ENCODE measurements at places on chromosomes 5 and 9.

DNA sequence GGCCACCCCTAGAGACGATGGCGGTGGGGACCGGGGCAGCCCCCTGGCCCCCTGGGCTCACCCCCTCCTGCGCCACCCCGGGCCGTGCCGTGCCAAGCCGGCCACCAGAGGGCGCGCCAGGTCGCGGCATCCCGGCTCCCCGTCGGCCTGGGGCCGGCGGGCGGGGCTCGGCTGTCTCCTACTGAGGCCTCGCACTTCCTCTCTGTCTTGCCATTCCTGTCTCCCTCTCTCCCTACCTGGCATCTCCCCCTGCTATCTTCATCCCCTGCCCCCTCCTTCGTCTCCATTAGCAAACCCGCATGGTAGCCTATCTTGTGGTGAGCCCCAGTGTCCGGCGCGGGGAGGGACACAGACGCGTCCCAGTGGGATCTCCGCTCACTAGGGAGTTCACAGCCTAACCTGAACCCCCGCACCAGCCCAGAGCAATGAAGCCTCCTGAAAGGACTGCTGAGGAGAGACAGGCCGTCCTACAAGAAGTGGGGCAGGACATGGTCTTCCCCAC lies 29.8 kb upstream of the FABP6 start:
- peak; percentile 60 for DNase-seq

- no peak for DNase-seq
Measured at GRCh38 chr9:18542837-18543405, 69.0 kb downstream of the ADAMTSL1 start.

DNA sequence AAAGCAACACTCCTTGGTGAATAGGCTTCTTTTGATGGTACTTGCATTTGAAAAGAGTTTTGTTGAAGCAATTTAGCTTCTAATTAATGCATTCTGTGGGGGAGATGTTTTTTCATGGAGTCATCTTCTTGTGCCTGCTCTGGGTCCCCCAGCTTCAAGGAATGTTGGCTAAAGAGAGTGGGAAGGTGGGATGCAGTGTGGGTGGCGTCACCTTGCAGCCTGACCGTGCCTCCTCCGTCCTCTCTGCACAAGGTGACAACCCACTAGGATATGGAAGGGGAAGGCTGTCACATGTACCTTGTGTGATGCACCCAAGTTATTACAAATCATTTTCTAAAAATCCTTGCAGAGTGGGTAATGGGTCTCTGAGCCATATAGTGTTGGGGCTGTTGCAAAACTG lies 70.7 kb downstream of the DAPK1 start:
- DNase-seq: no peak

DNA sequence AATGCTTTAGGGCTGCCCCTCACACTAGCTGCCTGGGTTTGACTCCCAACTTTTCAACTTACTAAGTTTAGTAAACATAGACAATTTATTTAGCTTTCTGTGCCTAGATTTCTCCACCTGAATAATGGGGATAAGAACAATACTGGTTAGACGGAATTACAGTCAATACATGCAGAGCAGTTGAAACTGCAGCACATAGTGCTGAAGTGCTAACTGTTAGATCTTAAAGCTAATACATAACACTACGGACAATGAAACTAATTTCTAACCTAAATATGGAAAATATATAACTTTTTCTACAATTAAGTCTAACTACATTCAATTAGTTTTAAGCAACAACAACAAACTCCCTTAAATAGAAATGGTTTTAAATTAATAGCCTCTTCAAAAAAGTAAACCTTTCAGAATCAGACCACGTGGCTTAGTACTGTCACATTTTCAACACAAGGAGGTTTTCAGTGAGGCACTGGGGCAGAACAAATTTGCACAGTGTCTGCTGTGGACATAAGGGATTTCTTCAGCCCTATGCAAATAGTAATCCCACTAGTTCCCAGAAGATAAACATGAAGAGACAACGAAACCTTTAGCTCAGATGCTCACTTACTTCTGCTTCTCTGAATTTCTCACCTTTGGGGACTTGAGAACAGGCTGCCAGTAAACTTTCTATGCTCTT lies 293.4 kb downstream of the EDIL3 start:
- no peak for DNase-seq

DNA sequence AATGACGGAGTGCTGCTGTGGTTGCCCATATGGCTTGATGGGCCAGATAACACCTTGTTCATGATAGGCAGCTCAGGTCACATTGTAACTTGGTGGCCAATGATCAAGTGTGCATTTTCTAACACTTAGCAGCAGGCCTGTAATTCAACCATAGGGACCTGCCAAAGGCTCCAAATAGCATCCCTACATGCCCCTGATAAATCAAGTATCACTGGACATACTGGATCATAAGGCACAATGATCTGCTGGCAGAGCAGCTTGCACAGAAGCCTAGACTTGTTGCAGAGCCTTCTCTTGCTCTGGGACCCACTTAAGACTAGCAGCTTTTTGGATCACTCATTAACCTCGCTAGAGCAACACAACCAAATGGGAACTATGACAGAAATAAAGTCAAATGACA lies 46.0 kb upstream of the ISOC1 start:
- no peak for DNase-seq

DNA sequence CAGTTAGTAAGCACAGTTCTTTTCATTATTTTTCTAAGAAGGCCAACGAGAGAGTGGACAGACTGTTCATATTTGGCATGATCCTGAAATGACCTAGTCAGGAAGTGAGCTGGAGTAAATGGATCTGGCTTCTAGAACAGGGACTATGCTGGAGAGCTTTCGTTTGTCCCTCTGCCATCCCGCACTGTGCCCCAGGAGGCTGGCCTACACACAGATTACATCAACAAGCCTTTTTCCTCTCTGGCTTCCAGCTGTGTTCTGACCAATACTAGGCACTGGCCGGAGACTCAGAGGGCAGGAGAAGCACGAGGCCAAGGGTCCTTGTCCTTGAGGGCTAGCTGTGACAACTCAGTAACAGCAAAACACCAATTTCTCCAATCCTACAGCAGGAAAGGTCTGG lies 127.8 kb downstream of the MED27 start:
- no peak for DNase-seq

- no peak for DNase-seq
Measured at GRCh38 chr5:173902334-173902733, 14.2 kb downstream of the CPEB4 start.

DNA sequence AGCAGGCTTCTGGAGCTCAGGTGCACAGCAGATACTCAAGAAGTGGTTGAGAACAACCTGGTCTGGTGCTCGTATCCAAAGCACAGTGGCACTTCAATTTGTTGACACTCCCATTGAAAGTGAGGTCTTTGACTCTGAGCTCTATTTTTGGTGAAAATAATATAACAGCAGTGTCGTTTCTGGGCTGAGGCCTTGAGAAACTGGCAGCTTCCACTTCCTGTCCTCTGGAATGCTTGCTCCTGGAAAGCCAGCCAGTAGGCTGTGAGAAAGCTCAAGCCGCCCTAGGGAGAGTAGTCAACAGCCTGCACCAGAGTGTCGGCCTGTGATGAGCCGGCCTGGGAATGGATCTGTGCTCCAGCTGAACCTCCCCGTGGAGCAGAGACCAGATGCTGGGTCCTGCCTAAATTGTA lies 6.8 kb upstream of the SUSD3 start:
- DNase-seq: no peak

- peak; percentile 88 for DNase-seq
Measured at GRCh38 chr9:113948891-113949570, 72.9 kb downstream of the ZNF618 start.

- peak; percentile 42 for DNase-seq
Measured at GRCh38 chr5:126659805-126660482, 59.2 kb downstream of the PHAX start.

DNA sequence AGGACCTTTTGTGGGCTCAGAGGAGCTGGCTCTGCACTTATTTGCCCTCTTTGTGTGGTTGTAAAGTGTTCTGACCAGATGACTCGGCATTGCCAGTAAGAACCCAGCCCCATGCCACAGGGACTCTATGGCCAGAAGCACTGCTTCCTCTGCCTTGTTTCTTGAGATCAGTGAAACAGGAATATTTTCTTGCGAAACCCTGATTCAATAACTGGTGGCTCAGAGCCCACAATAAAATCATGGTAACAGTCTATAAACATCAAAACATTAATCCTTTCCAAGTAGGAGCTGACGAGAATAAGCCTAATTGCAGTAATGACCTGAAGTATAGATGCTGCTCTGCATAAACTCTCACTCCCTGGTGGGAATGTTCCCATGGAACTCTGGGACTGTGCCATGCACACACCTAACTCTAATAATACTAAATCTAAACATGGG lies 344.3 kb downstream of the ZNF608 start:
- peak; percentile 0 for DNase-seq

- no peak for DNase-seq
Measured at GRCh38 chr5:175325681-175326080, 118.3 kb downstream of the DRD1 start.

GRCh38 chr9:126480813-126481212 lies 132.9 kb upstream of the LMX1B start:
- DNase-seq: no peak

GRCh38 chr5:132971483-132972435 lies 8.3 kb upstream of the AFF4 start:
- DNase-seq: no peak

GRCh38 chr5:56080375-56081052 lies 85.8 kb upstream of the IL6ST start:
- DNase-seq: no peak

GRCh38 chr9:91765296-91765695 lies 184.7 kb downstream of the ROR2 start:
- DNase-seq: no peak

GRCh38 chr5:63233361-63233760 lies 654.7 kb downstream of the LRRC70 start:
- DNase-seq: no peak

DNA sequence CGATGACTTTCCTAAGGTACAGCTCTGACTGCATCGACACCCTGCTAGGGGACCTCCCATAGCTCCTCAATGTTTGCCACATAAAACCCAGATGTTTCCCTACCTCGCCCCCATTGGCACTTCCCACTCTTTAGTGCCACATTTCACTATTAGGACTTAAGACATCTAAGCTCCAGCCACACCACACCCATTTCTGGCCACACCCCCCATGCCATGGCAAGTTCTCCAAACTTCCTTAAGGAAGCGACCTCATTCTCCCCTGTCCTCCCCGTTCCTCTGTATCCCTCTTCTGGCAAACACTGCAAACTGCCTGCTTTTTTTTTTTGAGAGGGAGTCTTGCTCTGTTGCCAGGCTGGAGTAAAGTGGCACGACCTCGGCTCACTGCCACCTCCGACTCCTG lies 62.9 kb downstream of the USP20 start:
- peak; percentile 82 for DNase-seq

DNA sequence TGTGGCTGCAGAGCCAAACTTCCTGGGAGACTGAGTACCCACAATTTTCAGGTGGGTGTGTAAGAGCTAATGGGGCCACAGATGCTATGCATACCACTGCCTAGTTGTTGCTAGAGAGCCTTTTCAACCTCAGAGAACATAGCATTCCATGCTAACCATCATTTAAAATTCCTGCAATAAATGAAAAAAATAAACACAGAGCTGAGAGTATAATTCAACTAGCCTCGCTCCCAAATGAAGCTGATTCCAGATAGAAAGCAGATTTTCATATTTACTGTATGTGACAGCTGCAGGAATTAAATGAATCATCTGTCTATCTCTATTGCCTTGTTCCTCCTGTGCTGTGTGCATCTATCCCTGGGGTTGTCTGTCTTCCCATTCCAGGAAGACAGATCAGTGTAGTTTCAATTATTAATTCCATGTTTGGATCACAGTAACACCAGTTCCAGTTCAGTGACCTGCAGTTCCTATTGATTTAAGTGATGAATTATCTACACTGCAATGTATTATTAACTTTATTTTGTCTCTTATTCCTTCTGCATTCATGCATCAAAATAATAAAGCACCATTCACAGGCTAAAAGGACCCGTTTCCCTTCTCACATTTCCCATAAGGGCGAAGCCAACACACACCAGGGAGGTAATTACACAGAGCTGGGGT lies 324.5 kb downstream of the SLIT3 start:
- DNase-seq: no peak

DNA sequence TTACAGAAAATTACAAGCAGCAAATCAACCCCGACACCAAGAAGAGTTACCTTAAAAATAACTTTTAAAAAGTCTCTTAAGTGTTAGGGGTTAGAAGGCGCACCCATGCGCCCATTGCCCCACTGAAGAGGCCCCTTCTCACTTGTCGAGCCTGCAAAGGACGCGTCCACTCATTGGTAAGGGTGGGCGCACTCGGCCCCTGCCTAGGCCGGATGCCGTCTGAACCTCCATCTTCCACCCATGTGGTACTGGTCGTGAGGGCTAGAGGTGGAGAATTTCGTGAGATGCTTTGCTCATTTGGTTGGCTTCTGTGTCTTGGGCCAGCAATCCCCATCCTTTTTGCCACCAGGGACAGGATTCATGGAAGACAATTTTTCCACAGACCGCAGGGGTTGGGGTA lies 27.5 kb upstream of the LRRC14B start:
- DNase-seq: no peak

GRCh38 chr5:136736021-136736420 lies 370.7 kb upstream of the TRPC7 start:
- DNase-seq: no peak

- no peak for DNase-seq
Measured at GRCh38 chr9:16258191-16258590, 612.3 kb downstream of the BNC2 start.

GRCh38 chr5:172336264-172336663 lies 52.7 kb upstream of the UBTD2 start:
- no peak for DNase-seq

DNA sequence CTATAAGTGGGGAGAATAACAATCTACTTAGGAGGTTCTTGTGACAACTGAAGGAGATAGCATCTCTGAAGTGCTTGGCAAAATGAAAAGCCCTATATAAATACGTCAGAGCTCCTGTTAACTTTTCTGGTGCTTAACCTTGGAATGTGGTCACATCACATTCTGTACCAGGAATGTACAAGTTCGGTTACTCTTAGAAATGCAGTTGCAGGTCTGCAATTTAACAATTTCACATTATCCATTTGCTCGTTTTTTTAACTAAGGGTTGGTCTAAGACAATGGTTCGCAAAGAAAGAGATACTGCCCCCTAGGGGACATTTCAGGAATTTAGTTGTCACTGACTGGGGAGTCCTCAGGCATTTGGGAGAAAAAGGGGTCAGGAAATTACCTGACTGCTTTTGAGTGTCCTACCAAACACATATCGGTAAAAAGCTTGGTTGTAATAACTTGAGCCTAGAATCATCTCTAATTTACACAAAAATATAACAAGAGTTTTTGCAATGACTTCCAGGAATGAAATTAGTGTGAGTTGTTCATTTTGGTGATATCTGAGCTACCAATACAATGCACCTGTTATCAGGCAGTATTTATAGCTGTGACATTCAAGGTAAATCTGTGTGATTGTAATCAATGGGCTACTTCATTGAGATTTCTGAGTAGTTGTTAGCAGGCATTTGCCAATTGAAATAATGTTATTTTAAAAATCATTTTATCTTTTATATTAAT lies 5.4 kb upstream of the HBEGF start:
- DNase-seq: peak; percentile 90

DNA sequence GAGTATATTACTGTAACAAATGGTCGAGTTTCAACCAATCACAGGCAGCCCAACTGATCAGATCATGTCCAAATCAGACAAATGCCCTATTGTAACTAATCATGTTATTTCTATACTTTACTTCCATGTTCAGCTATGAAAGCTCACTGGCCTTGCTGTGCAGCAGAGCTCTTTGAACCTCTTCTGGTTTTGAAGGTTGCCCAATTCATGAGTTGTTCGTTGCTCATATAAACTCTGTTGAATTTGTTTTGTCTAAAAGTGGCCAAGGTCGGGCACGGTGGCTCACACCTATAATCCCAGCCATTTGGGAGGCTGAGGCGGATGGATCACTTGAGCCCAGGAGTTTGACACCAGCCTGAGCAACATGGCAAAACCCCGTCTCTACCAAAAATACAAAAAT lies 21.6 kb downstream of the PDE6A start:
- DNase-seq: no peak

All from inflammatory macrophage (primary cell).